ENCODE measurements at places on chromosomes 12 and 14. TPM values are rescaled to one million over a fixed set of nuclear protein-coding genes. Genes with fewer than 3 reads are reported as not detected.

Gene NUMB
- 91.7 TPM for polyA plus RNA-seq

Gene HHIPL1
- 2.7 TPM for polyA plus RNA-seq

Gene PRPH
- 2.1 TPM for polyA plus RNA-seq

Gene OVCH1
- polyA plus RNA-seq: not detected

Gene GZMB
- 1.8 TPM for polyA plus RNA-seq

Data from left lung (tissue), 14 donors.